Cardiac septum (tissue), 1 donor: ENCODE measurements at places on chromosomes 7 and 10.

- peak; percentile 44 for DNase-seq
These were observed 43.8 kb downstream of the DPCD start for GRCh38 chr10:101631821-101632475.

- no peak for DNase-seq
These were observed 44.9 kb upstream of the SVOPL start for GRCh38 chr7:138746073-138746472.

DNA sequence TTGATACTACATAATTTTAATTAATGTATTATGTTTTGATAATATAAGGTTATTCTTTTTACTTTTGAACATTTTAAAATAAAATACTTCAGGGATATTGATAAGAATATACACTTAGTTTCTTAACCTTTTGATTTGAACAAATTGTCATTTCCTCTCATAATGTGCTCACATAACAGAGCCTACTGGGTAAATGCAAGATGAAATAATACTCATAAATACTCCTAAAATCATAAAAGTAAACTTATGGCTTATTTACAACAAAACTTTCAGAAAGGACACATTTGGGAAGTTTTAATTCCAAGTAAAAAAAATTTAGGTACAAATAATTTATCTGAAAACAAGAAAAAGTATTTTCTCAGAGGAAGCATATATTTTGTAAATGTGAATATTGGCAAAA lies 101.6 kb upstream of the ABCB5 start:
- no peak for DNase-seq

DNA sequence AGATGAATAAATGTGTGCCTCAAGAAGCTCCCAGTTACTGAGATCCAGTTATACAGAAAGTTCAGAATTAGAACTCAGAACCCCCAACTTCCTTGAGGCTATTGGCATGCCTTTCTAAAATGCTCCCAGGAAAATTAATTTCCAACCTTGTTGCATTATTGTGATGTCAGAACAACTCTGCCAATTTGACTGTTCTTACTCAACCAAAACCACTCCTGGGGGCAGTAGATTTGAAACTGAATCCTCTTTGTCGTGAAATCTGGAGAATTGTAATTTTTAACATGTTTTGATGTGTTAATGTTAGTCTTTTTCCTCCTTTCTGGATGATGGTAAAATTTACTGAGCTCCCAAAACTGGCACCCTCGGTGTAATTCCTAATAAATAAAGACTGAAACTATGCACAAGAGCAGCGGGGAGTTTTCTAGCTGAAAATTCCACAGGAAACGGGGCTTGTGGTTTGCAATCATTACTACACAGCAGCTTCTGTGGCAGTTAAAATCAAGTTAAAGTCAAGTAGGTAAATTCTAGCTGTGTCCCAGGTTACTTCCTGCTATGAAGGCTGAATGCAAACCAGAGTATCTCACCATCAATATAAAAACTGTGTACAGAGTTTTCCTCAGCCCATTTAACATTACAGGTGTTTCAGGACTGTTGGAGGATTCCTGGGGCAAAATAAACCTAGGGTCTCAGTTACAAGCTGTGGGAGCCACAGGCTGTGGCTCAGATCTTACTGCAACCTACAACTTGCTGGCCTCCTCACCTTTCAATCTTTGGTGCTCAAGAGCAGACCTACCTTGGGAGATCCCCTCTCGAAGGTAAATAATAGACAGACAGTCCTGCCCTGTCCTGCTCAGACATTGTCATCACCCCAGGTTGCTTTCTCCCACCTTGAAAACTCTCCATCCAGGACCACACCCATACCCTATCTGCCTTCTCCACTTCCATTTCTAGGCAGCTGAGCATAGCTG lies 156.3 kb upstream of the KMT2E start:
- DNase-seq = no peak

DNA sequence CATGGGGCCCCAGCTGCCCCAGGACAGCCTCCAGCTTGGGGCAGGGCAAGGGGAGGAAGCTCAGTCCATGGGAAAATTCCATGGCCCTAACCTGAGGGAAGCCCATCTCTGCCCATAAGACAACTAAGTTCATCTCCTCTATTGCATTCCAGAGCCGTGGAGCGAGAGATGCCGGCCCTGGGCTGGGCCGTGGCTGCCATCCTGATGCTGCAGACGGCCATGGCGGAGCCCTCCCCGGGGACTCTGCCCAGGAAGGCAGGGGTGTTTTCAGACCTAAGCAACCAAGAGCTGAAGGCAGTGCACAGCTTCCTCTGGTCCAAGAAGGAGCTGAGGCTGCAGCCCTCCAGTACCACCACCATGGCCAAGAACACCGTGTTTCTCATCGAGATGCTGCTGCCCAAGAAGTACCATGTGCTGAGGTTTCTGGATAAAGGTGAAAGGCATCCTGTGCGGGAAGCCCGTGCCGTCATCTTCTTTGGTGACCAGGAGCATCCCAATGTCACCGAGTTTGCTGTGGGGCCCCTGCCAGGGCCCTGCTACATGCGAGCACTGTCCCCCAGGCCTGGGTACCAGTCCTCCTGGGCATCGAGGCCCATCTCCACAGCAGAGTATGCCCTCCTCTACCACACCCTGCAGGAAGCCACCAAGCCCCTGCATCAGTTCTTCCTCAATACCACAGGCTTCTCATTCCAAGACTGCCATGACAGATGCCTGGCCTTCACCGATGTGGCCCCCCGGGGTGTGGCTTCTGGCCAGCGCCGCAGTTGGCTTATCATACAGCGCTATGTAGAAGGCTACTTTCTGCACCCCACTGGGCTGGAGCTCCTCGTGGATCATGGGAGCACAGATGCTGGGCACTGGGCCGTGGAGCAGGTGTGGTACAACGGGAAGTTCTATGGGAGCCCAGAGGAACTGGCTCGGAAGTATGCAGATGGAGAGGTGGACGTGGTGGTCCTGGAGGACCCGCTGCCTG lies 4.3 kb downstream of the AOC1 start:
- no peak for DNase-seq

GRCh38 chr10:63054889-63055611 lies 78.1 kb upstream of the NRBF2 start:
- no peak for DNase-seq

DNA sequence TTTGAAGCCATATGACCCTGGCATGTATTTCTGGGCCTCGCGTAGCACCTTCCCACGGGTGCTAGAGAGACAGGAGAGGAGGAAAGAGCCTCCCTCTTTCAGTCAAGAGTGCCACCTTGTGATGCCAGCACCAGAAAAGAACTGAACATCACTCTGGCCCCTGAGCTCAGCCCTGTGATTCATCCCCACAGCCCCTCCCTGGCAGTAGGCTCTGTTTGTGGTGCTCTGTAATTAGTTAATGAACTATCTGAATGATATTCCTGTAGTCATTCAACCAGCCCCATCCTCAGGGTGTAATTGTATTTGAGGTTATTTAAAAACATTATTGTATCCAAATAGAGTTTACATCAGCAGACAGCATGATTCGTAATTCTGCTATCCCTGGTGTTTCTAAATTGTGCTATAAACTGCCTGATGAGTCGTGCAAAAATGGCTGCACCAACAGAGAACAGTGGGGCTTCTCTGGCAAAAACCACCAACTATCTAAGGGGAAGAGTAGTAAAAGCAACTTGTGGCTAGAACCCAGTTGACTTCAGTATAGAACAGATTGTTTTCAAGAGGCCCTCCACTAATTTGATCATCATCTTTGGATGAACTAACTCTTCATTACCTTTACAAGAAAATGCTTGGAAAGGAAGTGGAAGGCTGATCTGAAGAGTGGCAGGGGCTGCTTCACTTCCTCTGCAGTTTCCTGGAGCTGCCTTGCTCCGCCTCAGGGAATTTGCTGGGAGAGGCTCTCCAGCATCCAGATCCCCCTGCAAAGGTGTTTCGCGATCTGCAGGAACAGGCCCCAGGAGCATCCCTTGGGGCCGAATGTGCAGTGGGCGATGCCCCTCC lies 23.7 kb upstream of the TIAL1 start:
- no peak for DNase-seq

DNA sequence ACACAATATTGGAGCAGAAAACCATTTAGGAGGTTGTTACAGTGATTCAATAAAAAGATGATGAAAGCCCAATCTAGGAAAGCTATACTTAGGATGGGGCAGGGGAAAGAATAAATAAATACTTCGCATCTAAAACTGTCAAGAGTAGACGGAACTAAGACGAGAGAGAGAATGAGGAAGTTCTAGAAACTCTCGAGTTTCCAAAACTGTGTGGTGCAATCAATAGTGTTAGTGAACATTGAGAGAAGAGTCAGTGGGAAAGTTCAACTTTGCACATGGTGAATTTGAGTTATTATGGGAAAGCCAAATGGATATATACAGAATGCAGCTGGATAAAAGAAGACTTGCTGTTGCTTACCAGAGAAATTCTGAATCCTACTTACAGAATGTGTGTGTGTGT lies 133.8 kb upstream of the MEOX2 start:
- DNase-seq = no peak

DNA sequence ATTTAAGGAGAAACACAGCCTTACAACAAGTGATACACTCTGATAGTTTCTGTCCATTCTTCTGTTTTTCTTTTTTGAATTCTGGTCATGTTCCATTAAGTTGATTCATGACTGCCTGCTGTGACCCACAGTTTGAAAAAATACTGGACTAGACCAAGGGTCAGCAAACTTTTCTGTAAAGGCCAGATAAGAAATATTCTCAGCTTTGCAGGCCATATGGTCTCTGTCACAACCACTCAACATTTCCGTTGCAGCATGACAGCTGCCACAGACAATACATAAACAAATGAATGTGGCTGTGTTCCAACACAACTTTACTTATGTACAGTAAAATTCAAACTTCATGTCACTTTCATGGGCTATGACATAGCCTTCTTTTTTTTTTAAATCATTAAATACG lies 156.7 kb downstream of the PLXNA4 start:
- DNase-seq = no peak

- no peak for DNase-seq
These were observed 6.8 kb upstream of the EFCAB10 start for GRCh38 chr7:105587909-105588635.

DNA sequence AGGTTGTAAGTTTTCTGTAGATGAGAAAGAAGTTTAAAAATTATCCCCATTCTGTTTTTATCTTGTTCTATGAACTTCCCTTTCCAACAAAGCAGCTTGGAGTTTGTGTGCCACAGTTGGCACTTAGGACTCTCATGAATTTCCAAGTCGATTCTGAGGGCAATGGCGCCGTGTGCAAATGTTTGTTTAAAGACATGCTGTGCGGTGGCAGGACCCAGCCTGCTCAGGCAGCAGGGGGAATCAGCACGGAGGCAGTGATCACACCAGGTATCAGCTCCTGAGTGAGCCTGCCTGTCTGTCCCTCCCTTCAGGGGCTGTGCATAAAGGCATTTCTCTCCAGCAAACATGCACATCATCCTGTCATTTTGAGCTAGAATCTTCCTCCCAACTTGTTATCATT lies 109.8 kb upstream of the WDR11 start:
- no peak for DNase-seq

DNA sequence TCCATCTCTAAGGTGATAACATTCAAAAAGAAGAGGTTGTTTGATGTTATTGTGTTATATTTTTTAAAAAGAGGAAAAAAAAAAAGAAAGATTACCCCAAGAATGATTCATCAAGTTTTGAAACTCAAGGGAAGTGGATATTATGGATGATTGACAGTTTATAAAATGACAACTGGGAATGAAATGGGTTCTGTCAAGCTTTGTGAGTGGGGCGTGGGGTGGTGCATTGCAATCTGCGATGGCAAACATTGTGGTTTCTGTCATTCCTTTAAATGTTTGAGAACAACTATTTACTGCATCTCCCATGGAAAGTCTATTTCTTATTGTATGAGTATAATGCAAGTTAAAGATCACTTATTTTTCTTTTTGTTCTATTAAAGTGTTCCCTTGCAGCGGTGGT lies 297.0 kb downstream of the CCDC3 start:
- no peak for DNase-seq

GRCh38 chr7:139588632-139589031 lies 65.1 kb downstream of the CLEC2L start:
- DNase-seq = no peak

DNA sequence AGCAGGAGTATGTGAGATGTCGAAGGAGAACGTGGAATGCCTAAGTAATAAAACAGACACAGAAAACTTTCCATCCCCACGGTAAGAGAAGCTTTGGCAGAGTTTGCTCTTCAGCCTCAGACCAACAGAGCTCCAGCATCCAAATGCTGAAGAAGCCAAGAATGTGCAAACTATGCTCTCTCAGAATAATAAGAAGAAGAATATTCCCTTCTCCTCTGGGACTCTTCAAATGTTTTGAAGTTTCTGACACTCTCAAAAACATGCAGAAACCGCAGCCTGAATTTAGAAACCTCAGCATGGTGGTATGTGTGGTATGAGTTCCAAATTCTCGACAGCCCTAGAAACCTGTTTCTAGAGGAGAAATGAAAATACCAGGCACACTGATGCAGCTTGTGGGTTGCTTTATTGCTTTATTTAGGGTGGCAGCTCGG lies 113.3 kb downstream of the KCNMA1 start:
- no peak for DNase-seq

DNA sequence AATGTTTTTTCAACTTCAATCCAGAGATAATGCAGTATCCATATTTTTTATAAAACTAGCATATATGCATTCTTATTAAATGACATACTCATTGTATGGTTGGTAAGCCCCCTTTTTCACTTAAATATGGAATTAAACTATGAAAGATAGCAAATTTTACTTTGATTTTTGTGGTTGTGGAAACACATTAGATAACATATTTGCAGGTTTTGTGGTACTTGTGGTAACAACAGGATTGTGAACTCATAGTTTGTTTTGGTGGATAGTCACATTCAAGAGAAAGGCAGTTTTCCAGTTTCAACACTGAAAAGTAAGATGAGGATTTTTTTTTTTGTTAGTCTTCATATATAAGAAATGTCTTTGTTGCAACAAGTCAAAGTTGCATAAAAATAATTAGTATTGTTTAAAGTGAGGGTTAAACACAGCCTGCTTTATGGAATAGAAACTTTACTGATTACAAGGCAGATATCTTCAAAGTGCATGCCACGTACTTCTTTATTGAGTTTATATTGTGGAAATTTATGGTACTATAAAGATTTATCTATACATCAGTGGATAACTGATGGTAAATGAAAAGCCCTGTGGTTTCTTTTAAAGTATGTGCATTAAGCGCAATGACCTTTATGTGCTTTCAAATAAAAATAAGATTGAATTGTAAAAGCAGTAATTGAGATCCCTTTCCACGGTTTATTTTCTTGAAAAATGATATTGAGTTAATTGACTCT lies 39.7 kb upstream of the SEMA3D start:
- DNase-seq = no peak

DNA sequence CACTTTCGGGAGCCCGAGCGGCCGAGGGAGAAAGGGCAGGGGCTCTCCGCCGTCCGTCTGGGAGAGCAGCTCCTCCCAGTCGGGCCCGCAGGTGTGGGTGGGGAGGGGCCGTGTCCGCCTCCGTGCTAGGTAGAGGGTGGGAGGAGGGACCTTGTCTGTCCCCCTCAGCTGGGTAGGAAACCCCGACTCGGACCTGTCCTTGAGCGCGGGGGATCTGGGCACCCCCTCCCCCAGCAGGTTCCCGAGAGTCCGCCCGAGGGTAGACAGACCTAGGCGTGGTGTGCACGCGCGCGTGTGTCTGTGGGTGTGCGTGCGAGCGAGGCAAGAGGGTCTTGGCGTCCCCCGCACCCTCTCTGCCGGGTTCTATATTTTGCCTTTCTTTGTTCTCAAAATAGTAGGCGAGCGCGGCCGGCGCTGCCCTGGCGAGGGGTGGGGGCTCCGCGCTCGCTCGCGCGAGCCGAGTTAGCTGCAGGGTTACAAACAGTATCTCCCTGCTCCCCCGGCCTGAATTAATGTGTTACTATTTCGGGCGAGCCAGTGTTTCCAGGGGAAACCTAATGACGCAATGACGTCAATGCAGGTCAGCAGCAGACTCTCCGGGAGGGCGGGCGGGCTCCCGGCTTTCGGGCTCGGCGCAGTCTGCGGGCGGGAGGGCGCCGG lies 73.9 kb upstream of the LEP start:
- DNase-seq = no peak

- DNase-seq = no peak
These were observed 303.2 kb upstream of the GHITM start for GRCh38 chr10:83835945-83836745.
